Activated CD4-positive, alpha-beta T cell treated with anti-CD3 and anti-CD28 coated beads, Interleukin-2, amount 10 ng/mL, durations not matched to agents 7 days and 5 days (primary cell): ENCODE measurements at places on chromosomes 6 and 20. TPM values are rescaled to one million over a fixed set of nuclear protein-coding genes. Genes with fewer than 3 reads are reported as not detected.

DNA sequence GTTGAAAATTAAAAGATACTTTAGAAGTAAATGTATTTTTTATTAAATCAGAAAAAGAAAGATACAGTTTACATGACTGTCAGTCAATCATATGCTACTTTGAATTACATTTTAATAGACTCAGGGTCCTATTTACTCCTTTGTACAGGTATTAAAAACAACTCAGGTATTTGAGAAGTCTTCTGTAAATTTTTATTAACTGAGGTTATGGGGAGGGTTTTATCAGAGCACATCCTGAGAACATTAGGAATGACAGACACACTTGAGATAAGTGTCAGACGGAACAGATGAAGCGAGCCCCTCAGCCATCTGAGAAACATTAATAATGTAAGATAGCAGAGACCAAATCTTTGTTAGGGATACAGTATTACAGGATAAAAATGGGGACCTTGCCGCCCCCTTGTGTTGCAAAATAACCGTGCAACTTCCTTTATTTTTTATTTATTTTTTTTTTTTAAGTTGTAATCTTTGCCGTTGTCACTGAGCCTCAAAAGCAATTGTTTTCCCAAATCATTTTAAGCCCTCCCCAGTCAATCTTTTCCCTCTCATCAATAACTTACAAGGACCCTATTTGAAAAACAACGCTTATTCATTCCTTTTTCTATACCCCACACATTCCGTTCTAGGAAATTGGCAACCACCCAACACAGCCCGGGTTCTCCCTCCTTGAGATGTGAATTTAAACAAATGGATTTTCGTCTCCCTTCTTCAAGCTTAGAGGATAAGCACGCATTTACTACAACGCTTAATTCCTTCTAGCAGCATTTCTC is 126.7 kb downstream of the BCAS1 start:
- no peak overlapping the region for H3K27ac ChIP-seq
- peaks cover 54% of the 10 kb centered on the region for H3K4me1 ChIP-seq
- no peaks in the 10 kb centered on the region for H3K36me3 ChIP-seq
- H3K4me3 ChIP-seq: no peak overlapping the region
- H3K27me3 ChIP-seq: peaks cover 1% of the 10 kb centered on the region

- DNase-seq: no peak
- peaks cover 58% of the 10 kb centered on the region for H3K36me3 ChIP-seq
- H3K4me1 ChIP-seq: peaks cover 47% of the 10 kb centered on the region
- no peak overlapping the region for H3K27ac ChIP-seq
- H3K27me3 ChIP-seq: no peaks in the 10 kb centered on the region
Measured at GRCh38 chr20:48708116-48708515, 119.7 kb downstream of the PREX1 start.

- no peaks in the 10 kb centered on the region for H3K4me1 ChIP-seq
- no peak overlapping the region for H3K27ac ChIP-seq
Measured at GRCh38 chr6:16205377-16206144, 32.8 kb upstream of the GMPR start.

GRCh38 chr6:30821862-30822784 is 62.2 kb upstream of the DDR1 start:
- DNase-seq: peak; percentile 44
- peak overlapping the region; percentile 60 for H3K27ac ChIP-seq
- peaks cover 17% of the 10 kb centered on the region for H3K36me3 ChIP-seq
- no peak overlapping the region for H3K4me3 ChIP-seq

The LHFPL5 gene
- not detected for total RNA-seq

DNA sequence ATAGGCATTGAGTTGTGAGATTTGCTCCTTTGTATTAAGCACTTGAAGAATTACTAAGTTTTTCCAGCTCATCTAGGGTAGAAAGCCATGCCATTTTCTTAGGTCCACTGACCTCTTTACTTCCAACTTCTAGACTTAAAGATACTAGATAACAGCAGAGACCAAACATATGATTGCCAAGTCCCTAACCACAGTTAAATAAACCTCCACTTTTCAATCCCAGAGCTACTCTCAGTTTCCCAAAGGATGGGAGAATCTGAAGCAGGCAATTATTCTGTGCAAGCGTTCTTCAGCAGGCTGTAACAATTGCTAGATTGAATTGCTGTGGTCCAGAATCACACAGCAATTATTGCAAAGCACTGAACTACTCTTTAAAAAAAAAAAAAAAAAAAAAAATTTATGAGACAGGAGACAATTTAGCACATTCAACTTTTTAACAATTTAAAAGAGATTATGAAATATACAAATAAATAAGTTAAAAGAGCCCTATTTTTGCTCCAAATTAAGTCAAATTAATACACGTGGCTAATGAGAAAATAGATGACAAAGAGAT is 104.0 kb upstream of the PRSS16 start:
- DNase-seq: no peak
- H3K36me3 ChIP-seq: peaks cover 26% of the 10 kb centered on the region

DNA sequence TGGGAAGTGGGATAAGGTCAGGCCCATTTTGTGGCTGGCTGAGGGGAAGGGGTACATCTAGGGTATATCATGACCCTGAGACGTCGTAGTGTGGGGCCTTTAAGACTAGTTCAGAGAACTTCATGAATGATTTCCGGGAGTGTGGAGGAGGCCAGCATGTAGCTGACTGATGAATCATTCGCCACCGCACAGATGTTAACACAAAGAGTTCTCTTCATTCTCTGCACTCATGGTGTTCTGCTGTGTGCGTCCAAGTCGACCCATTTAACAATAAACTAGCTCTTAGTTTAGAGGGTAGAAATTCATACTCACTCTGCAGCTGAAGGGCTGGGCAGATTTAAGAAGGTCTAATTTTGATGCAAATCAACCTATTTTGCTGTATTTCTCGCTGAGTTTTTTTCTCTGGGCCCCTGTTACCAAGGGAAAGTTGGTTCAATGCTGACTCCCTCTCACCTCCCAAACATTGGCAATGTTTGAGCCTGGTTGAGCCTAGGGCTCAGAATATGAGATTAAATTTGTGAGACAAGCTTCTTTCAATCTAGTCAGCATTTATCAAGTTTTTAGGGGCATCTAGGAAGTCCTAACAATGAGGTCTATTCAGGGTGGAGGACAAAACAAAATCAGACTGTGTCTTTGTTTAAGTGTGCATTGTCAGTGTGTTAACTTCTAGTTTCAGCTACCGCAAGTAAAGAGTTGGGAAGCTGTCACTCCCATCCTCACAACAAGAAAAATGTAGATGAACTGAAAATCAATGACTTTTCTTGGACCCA is 106.8 kb upstream of the CBLN4 start:
- no peaks in the 10 kb centered on the region for H3K27me3 ChIP-seq
- no peak for DNase-seq
- no peaks in the 10 kb centered on the region for H3K4me1 ChIP-seq
- H3K27ac ChIP-seq: no peak overlapping the region
- no peaks in the 10 kb centered on the region for H3K36me3 ChIP-seq

The XKR7 gene
- 0.05 TPM for total RNA-seq

DNA sequence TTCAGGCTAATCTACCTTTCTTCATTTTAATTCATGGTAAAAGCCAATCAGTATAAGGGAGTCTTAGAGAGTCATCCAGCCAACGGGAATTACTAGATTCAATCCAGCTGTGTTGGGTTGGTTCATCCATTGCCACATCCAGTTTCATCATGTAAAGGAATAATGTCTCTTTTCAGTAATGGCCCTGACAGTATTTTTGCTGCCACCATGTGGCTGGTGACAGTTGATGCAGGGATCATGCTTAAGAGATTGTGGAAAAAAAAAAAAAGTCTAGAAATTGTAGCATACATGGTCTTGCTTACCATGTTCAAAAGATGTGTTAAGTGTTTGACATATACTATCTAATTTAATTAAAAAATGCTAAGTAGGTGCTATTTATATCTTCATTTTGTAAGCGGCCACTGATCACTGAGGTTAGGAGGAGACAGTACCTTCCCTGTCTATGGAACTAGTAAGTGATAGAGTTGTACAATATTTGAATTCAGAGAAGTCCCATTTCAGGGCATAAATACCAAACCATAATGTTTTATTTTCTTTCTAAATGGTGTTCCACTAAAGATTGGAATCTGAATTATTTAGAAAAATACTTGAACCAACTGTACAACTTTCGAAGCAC is 135.9 kb downstream of the KHDRBS2 start:
- no peaks in the 10 kb centered on the region for H3K27me3 ChIP-seq
- DNase-seq: no peak
- H3K36me3 ChIP-seq: no peaks in the 10 kb centered on the region
- no peaks in the 10 kb centered on the region for H3K4me1 ChIP-seq
- no peak overlapping the region for H3K27ac ChIP-seq

DNA sequence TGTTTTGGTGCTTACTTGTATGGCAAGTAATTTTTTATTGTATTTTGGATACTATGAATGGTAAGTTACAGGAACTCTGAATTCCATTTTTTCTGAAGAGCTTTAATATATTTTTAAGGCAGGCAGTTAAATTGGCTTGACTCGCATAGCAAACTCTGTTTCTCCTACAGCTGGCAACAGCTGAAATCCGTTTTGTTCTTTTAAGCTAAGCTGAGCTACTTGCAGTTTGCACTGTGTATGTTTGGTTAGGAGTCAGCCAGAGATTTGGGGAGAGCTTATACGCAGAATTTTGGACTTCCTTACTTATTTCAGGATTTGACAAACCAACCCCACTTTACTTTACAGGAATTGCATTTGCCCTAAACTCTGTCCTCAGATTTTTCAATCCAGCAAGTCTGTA is 179.1 kb downstream of the COL19A1 start:
- H3K27ac ChIP-seq: no peak overlapping the region
- H3K4me1 ChIP-seq: no peaks in the 10 kb centered on the region
- peaks cover 2% of the 10 kb centered on the region for H3K27me3 ChIP-seq
- DNase-seq: no peak

DNA sequence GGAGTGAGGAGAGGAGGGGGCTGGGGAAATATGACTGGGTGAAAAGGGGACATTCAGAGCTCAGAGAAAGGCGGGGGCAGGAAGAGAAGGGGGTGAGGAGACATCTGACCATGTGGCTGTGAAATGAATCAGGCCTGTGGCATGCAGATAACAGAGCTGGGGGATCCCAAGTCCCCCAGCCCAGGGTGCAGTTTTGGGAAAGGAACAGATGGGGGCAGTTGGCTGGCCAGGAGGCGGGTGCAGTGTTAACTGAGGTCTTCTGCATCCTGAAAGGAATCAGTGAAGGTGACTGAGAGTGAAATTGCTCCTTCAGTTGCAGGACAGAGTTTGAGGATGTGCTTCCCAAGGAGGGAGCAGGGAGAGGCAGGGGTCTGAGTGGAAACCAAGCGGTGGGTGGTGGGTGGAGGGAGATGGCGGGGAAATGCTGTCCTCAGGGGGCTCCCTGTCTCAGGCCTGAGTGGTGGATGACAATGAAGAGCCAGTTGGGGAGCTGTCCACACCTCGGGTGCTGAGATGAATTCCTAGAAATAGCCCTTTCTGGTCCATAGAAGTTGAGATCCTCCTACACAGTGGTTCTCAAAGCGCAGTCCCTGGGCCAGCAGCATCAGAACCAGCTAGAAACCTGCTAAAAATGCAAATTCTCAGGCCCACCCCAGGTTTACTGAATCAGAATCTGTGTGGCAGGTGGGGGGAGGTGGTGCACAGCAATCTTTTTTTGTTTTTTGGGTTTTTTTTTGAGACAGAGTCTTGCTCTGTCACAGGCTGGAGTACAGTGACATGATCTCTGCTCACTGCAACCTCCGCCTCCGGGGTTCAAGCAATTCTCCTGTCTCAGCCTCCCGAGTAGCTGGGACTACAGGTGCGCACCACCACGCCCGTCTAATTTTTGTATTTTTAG is 26.0 kb upstream of the CCDC167 start:
- peaks cover 31% of the 10 kb centered on the region for H3K4me1 ChIP-seq
- no peaks in the 10 kb centered on the region for H3K27me3 ChIP-seq
- no peak overlapping the region for H3K27ac ChIP-seq
- peaks cover 2% of the 10 kb centered on the region for H3K36me3 ChIP-seq

DNA sequence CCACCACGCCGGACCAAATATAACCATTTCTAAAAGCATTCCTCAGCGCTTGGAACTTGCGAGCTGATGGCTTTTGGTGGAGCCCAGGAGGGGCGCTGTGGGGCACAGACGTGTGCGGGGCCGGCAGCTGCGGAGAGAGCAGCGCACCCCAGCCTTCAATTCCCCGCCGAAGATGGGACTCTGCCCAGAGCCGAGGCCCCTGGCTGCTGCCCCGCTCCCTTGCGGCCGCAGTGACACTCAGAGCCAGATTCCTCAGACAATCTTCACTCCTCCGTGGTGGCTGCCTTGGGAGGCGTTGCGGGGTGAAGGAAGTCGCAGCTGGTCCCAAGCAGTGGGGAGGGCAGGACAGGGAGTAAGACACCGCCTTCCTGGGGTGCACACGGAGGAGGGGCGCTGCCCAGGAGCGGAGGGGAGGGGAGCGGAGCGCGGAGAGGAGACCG is 87.7 kb downstream of the TMEM242 start:
- H3K4me3 ChIP-seq: peak overlapping the region; percentile 80
- H3K27ac ChIP-seq: peak overlapping the region; percentile 44
- H3K27me3 ChIP-seq: peaks cover 48% of the 10 kb centered on the region
- peaks cover 27% of the 10 kb centered on the region for H3K4me1 ChIP-seq

The PHACTR3 gene
- not detected for total RNA-seq

DNA sequence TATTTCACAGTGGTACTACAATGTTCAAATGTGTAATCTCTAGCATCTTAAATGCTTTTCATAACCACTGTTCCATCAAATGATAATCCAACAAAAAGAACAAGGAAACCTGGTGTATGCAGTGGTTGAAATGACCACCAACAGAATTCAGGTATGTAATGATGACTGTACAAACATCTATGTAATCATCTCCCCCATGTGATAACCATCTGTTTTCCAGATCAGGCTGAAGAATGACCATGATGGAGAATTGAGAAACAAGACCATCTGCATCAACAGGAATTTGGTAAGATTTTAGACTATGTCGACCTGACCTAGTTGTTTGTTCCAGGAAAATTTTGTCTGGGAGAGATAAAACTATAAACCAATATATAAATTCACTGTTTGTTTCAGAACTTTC is 81.3 kb upstream of the ASCC3 start:
- H3K36me3 ChIP-seq: no peaks in the 10 kb centered on the region
- peaks cover 3% of the 10 kb centered on the region for H3K27me3 ChIP-seq
- no peaks in the 10 kb centered on the region for H3K4me1 ChIP-seq
- no peak overlapping the region for H3K27ac ChIP-seq
- no peak for DNase-seq

The PTPRA gene
- 66.4 TPM for total RNA-seq
